Psoas muscle (tissue), 8 donors: ENCODE measurements at places on chromosomes 1 and 21.

DNA sequence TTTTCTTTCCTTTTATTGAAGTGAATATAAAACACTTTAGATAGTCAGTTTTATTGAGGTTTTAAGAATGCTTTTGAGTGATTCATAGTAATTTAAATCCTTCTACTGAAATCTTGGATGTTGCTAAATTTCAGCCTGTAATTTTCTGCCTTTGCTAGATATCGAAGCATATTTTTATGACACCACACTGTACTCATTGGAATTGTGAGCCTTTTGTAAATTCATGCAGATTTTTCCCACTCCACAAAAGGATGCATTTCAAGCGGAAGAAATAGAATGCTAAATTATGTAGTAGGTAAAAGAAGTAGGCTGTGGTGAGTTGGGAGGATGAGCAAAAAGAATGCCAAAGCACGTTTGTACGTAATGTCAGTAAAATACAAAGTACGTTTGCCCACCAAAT lies 13.8 kb downstream of the SNX7 start:
- H3K4me3 ChIP-seq = no peak overlapping the region
- no peaks in the 10 kb centered on the region for H3K4me1 ChIP-seq
- H3K36me3 ChIP-seq = no peaks in the 10 kb centered on the region
- DNase-seq = no peak
- no peaks in the 10 kb centered on the region for H3K27me3 ChIP-seq

DNA sequence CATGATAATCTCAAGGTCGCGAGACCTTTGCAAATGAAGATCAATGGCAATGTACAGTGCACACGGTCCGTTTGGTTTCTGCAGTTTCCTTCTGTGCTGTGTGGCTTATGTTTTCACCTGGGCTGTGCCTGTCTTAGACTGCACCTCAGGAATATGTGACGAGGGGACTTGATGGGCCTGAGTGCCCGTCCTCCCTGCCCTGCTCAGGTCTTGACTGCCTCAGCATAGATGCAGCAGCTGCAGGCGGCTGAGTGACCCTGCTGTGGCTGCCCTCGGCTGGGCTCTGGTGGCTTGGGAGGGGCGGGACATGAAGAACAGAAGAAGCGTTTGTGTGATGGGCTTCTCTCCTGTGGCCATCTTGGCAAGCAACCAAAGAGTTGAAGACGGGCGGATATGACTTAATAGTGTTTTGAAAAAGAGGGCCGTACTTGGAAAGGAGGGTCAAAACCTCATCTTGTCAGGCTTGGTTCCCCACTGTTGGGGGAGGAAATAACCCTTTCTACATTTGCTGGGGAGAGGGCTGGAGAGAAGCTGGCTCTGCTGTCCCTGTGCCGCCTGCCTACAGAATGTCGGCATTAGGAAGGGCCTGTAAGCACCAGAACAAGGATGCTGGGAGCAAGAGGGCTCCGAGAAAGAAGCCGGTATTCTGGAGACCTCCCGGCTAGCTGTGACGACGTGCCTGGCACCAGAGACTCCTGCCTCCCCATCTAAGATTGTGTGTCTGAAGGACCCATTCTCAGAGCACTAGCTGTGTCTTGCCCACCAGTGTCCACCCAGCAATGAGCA lies 7.1 kb downstream of the MYBPHL start:
- H3K4me3 ChIP-seq = no peak overlapping the region
- H3K27ac ChIP-seq = peak overlapping the region; percentile 61
- no peaks in the 10 kb centered on the region for H3K27me3 ChIP-seq

DNA sequence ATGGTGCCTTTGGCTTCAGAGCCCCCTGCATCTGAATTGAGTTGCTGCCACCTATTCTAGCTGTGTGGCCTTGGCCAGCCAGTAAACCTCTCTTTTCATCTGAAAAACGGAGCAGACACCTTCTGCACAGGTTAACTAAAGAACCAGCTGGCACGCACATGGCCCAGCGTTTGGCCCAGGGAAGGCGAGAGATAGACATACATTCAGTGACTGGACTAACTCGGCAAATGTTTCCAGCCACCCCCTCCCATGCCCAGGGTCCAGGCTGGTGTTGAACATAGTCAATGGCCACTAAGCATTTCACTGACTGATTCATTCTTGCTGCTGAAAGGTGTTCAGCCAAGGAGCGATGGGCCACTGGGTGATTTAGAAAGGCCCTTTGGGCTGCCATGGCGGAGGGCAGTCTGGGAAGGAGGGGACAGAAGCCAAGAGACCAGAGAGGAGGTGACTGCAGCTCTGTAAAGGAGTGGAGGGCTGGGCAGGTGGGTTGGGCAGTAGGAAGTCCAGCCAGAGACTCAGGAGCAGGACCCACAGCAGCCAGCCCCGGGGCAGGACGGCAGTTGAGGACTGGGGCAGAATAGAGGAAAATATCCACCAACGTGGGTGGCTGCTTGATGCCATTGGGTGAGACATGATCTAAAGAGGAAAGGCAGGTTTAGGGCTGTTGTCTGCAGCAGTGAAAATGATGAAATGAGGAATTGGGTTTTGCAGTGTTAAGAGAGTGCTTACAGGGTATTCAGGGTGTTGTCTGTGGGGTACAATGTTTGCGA lies 184.3 kb downstream of the HIVEP3 start:
- DNase-seq = no peak
- H3K27me3 ChIP-seq = no peaks in the 10 kb centered on the region
- no peaks in the 10 kb centered on the region for H3K36me3 ChIP-seq
- H3K4me1 ChIP-seq = peaks cover 14% of the 10 kb centered on the region

DNA sequence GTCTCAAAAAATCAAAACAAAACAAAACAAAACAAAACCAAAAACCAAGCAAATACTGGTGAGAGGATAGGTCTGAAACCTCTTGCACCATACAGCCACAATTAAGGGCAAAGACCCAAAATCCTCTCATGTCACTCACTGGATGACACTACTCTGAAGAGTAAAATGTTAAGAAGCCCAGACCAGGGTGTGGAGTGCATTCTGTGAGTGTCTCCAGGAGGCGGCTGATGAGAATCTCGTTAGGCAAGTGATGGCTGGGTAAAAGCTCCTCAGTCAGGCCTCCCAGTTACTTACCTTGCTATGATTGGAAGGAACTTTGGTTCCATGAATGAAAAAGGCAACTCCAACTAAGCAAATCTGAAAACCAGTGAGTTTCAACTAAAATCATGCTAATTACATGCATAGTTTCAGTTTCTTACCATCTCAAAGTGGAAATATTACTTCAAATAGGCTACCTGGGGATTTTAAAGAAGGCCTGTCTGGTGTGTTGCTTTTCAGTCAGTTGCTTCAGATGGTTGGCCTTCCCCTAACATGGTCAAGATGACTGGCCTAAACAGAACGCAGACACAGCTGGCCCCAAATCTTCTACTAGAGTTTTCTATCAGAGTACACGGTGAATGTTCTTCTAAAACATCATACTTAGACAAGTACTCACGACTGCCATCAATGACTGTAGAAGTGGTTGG lies 95.1 kb downstream of the KIAA0319L start:
- H3K27ac ChIP-seq = no peak overlapping the region
- H3K4me1 ChIP-seq = no peaks in the 10 kb centered on the region
- H3K4me3 ChIP-seq = no peak overlapping the region
- H3K36me3 ChIP-seq = peaks cover 2% of the 10 kb centered on the region

DNA sequence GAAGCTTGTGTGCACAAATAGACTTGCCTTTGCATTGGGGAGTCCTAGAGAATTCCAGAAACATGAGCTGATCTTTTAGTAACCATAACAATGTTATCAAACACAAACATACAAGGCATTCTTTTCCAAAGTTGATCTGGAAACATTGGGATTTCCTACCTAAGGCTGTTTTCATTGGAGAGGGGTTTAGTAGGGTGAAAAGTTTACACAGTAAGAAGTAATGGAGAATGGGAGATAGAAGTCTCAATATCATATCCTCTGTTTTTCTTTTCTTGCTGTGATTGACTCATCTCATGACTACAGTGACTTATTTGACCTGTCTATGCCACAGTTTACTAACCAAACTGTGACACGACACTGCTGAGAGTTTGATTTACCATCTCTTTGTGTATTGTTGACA lies 65.6 kb upstream of the PLA2G4A start:
- DNase-seq = no peak
- H3K4me1 ChIP-seq = no peaks in the 10 kb centered on the region
- no peak overlapping the region for H3K4me3 ChIP-seq
- H3K36me3 ChIP-seq = no peaks in the 10 kb centered on the region
- no peak overlapping the region for H3K27ac ChIP-seq
- H3K27me3 ChIP-seq = no peaks in the 10 kb centered on the region

DNA sequence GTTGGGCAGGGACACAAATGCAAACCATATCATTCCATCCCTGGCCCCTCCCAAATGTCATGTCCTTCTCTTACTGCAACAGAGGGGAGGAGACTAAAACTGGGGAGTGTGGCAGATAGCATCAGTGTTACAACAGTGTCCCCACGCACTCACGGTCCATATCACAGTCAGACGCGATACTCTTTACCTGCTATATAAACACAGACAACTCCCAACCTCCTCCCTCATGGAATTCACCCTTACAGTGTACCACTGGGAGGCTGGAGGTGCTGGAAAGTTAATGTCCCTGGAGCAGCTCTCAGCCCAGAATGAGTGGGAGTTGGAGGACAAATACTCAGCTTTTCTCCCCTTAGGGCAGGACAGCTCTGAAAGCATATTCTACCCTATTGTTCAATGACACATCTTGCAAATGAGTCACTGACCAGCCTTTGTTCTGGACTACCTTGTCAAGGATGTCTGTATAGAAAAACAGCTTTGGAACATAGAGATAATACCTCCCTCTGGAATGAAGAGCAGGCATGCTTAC lies 445.9 kb downstream of the SETD4 start:
- no peaks in the 10 kb centered on the region for H3K4me1 ChIP-seq
- no peak overlapping the region for H3K4me3 ChIP-seq
- no peak overlapping the region for H3K27ac ChIP-seq
- DNase-seq = no peak
- H3K27me3 ChIP-seq = no peaks in the 10 kb centered on the region

DNA sequence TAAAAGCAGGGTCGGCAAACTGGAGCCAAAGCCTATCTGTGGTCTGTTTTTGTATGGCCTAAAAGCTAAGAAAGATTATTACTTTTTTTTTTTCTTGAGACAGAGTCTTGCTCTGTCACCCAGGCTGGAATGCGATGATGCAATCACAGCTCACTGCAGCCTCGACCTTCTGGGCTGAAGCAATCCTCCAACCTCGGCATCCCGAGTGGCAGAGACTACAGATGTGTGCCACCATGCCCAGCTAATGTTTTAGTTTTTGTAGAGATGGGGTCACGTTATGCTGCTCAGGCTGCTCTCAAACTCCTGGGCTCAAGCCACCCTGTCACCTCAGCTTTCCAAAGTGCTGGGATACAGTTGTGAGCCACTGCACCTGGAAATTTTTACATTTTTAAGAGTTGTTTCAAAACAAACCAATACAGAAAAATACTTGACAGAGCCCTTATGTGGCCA lies 6.5 kb upstream of the GLRX2 start:
- H3K27me3 ChIP-seq = no peaks in the 10 kb centered on the region
- no peaks in the 10 kb centered on the region for H3K36me3 ChIP-seq
- peak overlapping the region; percentile 23 for H3K4me3 ChIP-seq
- DNase-seq = peak; percentile 75

DNA sequence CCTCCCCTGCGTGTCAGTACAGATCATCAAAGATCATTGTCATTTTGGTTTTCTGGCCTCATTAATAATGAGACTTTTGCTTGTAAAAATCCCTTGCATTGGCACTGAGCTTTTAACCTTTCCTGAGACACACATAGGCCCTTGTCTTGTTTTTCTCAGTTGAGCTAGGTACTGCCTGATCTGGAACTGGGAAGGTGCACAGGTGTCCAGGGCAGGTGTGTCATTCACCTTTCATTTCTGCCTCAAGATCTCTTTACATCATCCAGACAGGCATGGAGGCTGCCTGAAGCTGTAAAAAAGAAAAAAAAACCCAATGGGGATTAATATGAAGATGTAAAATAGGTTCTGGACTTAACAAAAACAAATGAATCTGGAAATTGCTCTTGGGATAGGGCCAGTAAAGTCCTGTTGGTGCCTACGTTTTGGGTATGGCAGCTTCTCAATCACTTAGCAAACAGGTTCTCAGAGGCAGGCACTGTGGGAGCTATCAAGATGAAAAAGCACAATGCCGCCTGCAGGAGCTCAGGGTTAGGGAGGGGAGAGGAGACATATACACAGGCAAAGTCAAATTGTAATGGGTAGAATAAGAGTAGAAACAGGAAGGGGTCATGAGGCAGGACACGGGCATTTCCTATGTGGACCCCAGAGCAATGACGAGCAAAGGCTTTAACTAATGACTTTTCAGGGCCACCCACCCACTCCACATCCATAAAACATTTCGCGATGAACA lies 1.0 kb upstream of the KCNC4 start:
- no peaks in the 10 kb centered on the region for H3K4me1 ChIP-seq
- peak overlapping the region; percentile 72 for H3K4me3 ChIP-seq
- DNase-seq = no peak

GRCh38 chr1:156643049-156643777 lies 1.3 kb downstream of the BCAN start:
- H3K27ac ChIP-seq = no peak overlapping the region
- no peak overlapping the region for H3K4me3 ChIP-seq
- no peaks in the 10 kb centered on the region for H3K36me3 ChIP-seq
- no peak for DNase-seq
